Caco-2 (cell line): ENCODE measurements at places on chromosomes 3 and 15. TPM values are rescaled to one million over a fixed set of nuclear protein-coding genes. Genes with fewer than 3 reads are reported as not detected.

GRCh38 chr3:9020426-9020825, 57.2 kb upstream of the RAD18 start:
- H3K36me3 ChIP-seq: no peaks in the 10 kb centered on the region
- no peak overlapping the region for H3K4me3 ChIP-seq
- no peaks in the 10 kb centered on the region for H3K27me3 ChIP-seq

The CHST14 gene
- total RNA-seq: 17.0 and 19.6 TPM in 2 replicates

- H3K4me1 ChIP-seq: no peaks in the 10 kb centered on the region
- DNase-seq: peak; percentile 70
- no peak overlapping the region for H3K4me3 ChIP-seq
- H3K27ac ChIP-seq: no peak overlapping the region
- no peaks in the 10 kb centered on the region for H3K36me3 ChIP-seq
- no peaks in the 10 kb centered on the region for H3K27me3 ChIP-seq
Measured at GRCh38 chr3:51371943-51372557, 13.0 kb upstream of the MANF start.

The EFHB gene
- 0.39 and 1.4 TPM in 2 replicates for total RNA-seq

The ATP6V1A gene
- 93.0 and 96.4 TPM in 2 replicates for total RNA-seq

GRCh38 chr15:80431635-80432344, 27.6 kb downstream of the ARNT2 start:
- no peak overlapping the region for H3K4me3 ChIP-seq
- no peaks in the 10 kb centered on the region for H3K4me1 ChIP-seq
- no peaks in the 10 kb centered on the region for H3K27me3 ChIP-seq
- no peak overlapping the region for H3K27ac ChIP-seq
- DNase-seq: no peak

- H3K27ac ChIP-seq: no peak overlapping the region
- H3K4me1 ChIP-seq: no peaks in the 10 kb centered on the region
- no peak for DNase-seq
- no peaks in the 10 kb centered on the region for H3K36me3 ChIP-seq
- H3K27me3 ChIP-seq: no peaks in the 10 kb centered on the region
Measured at GRCh38 chr3:62527474-62527873, 154.1 kb upstream of the FEZF2 start.

- no peaks in the 10 kb centered on the region for H3K27me3 ChIP-seq
- no peak overlapping the region for H3K4me3 ChIP-seq
Measured at GRCh38 chr3:164779816-164780215, 298.5 kb downstream of the SI start.

The FOXB1 gene
- total RNA-seq: not detected in 2 replicates

The SEMA6D gene
- 0.18 and 0.67 TPM in 2 replicates for total RNA-seq

- no peaks in the 10 kb centered on the region for H3K4me1 ChIP-seq
- DNase-seq: no peak
- H3K36me3 ChIP-seq: no peaks in the 10 kb centered on the region
- H3K4me3 ChIP-seq: no peak overlapping the region
- no peak overlapping the region for H3K27ac ChIP-seq
Measured at GRCh38 chr3:70703305-70704102, 391.1 kb upstream of the MDFIC2 start.

The LRRC31 gene
- total RNA-seq: 0.64 and 0.70 TPM in 2 replicates

The P2RY13 gene
- not detected in 2 replicates for total RNA-seq

- DNase-seq: no peak
- H3K4me1 ChIP-seq: no peaks in the 10 kb centered on the region
- H3K36me3 ChIP-seq: no peaks in the 10 kb centered on the region
- no peaks in the 10 kb centered on the region for H3K27me3 ChIP-seq
Measured at GRCh38 chr15:91872356-91873137, 19.0 kb downstream of the SLCO3A1 start.

DNA sequence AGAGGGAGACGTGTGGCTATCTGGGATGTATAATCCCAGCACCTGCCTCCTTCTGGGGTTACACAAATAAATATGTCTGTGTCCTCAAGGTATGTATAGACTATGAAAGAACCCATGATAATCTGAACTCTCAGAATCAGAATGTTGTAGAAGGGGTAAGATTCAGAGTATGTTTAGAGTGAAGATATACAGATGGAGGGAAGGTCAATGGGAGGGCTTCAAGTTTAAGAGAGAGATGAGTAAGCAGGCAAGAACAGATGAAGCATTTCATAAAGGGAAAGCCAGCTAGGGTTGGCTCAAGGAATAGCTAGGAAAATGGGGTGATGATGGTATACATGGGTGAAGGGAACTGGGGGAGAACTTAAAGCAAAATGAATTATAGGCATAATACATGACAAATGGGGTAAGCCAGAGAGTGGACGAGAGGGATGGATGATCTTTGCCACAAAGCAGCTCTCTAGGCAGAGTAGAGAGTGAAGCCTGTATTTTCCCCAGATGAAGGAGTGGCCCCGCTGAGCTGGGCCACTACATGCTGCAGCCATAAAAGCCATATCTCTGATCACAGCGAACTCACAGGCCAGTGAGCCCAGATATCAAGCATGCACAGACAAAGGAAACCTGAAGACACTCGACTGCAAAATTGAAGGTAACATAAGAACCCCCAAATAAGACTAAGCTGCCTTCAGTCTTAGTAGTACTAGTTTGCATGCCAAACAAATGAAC, 15.9 kb upstream of the ZBTB38 start:
- H3K4me3 ChIP-seq: no peak overlapping the region
- H3K36me3 ChIP-seq: no peaks in the 10 kb centered on the region
- H3K27ac ChIP-seq: no peak overlapping the region
- no peaks in the 10 kb centered on the region for H3K4me1 ChIP-seq

The BFSP2 gene
- not detected in 2 replicates for total RNA-seq

The ACAD9 gene
- 60.0 and 60.7 TPM in 2 replicates for total RNA-seq

The AMT gene
- total RNA-seq: 1.6 and 2.5 TPM in 2 replicates

The TATDN2 gene
- total RNA-seq: 29.3 and 32.1 TPM in 2 replicates

GRCh38 chr15:42215913-42216829, 8.1 kb upstream of the VPS39 start:
- H3K27me3 ChIP-seq: no peaks in the 10 kb centered on the region
- no peak overlapping the region for H3K27ac ChIP-seq
- no peaks in the 10 kb centered on the region; the same call in 1 of the 2 replicates for H3K36me3 ChIP-seq
- DNase-seq: no peak

DNA sequence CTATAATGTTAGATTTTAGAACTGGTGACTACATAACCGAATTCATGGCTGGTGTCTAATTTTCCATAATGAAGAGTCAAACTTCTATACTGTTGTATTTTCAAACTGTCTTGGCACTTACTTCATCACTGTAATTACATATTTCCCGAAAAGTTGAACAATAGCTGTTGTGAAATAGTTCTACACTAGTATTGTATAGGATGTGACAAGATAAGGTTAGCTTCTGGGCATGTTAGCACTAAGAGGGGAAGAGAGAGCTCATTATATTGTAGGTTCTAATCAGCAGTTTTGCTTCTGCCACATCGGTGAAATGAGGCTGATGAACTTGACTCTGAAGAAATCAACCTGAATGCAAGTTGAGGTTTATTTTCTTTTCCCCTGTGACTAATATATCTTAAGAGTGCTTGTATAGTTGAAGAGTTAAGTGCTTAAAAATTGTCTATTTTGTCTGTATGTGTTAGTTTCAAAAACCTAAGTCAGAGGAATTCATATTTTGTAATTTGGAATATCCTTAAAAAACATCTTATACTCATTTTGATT, 8.9 kb downstream of the GYG1 start:
- H3K27ac ChIP-seq: no peak overlapping the region
- no peaks in the 10 kb centered on the region; the same call in 1 of the 2 replicates for H3K36me3 ChIP-seq
- H3K4me1 ChIP-seq: no peaks in the 10 kb centered on the region
- DNase-seq: no peak
- H3K27me3 ChIP-seq: no peaks in the 10 kb centered on the region

DNA sequence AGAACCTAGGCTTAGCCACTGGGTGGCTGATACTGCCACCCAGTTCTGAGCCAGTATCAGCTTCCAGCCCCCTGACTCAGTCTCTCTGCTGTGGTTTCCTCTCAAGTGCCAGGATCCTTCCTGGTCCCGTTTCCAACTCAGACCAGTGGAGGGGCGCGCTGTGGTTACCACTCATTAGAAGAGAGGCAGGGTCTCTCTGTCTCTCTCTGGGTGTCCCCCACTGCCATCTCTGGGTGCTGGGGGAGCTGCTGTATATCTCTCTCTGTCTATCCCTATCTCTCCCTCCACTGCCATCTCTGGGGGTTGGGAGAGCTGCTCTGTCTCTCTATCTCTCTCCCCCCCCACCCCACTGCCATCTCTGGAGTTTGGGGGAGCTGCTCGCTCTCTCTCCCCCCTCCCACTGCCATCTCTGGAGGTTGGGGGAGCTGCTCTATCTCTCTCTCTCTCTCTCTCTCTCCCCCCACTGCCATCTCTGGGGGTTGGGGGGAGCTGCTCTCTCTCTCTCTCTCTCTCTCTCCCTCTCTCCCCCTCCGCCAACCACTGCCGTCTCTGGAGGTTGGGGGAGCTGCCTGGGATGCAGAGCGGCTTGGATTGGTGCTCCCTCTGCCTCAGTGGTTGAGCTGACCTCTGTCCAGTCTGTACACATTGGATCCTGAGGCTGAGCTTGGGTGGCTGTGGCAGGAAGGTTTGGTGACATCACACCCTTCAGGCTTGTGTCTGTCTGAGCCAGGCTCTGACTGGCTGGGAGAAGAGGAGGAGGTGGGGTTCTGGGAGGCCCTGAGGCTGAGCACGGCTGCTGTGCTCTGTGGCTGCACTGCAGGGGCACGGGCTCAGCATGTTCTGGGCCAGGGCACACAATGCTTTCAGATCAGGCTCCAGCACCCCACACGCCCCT, 98.9 kb downstream of the APBA2 start:
- DNase-seq: no peak
- H3K4me1 ChIP-seq: no peaks in the 10 kb centered on the region
- no peak overlapping the region for H3K27ac ChIP-seq

The SERINC4 gene
- 0.21 and 0.23 TPM in 2 replicates for total RNA-seq

GRCh38 chr3:119551598-119551997, 7.8 kb downstream of the CD80 start:
- no peaks in the 10 kb centered on the region for H3K36me3 ChIP-seq
- H3K27me3 ChIP-seq: no peaks in the 10 kb centered on the region
- H3K4me1 ChIP-seq: no peaks in the 10 kb centered on the region
- H3K27ac ChIP-seq: no peak overlapping the region

The KLHL6 gene
- total RNA-seq: not detected in 2 replicates

GRCh38 chr3:52374173-52374572, 58.1 kb downstream of the DNAH1 start:
- H3K4me3 ChIP-seq: no peak overlapping the region
- H3K4me1 ChIP-seq: no peaks in the 10 kb centered on the region
- H3K36me3 ChIP-seq: no peaks in the 10 kb centered on the region
- no peaks in the 10 kb centered on the region for H3K27me3 ChIP-seq
- H3K27ac ChIP-seq: no peak overlapping the region

- no peak overlapping the region for H3K27ac ChIP-seq
- no peaks in the 10 kb centered on the region for H3K4me1 ChIP-seq
- DNase-seq: no peak
- H3K27me3 ChIP-seq: no peaks in the 10 kb centered on the region
- no peak overlapping the region for H3K4me3 ChIP-seq
Measured at GRCh38 chr3:9098716-9099675, 135.7 kb upstream of the RAD18 start.

The GPR27 gene
- total RNA-seq: 0.32 and 0.39 TPM in 2 replicates

The RTP3 gene
- not detected in 2 replicates for total RNA-seq

- no peak overlapping the region for H3K4me3 ChIP-seq
- no peaks in the 10 kb centered on the region for H3K36me3 ChIP-seq
- H3K27ac ChIP-seq: peak overlapping the region; percentile 69
- DNase-seq: no peak
Measured at GRCh38 chr3:179292450-179292849, 30.4 kb upstream of the ZNF639 start.

DNA sequence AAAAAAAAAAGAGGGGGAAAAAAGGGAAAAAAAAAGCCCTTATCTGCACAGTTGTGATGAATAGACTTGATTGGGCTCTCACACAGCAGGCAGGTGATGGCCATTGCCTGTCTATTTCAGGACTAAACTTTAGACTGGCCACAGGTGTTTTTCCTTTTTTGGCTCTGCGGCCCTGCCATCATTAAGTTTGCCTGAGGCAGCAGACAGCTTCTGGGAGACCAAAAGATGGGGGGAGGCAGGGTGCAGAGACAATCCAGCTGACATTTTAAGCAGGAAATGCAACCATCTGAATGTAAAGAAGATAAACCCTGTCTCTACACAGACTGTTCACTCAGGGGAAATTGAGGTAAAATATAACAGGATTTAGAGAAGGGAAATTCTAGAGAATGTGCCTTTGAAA, 295.0 kb upstream of the KCNH8 start:
- DNase-seq: no peak
- H3K27me3 ChIP-seq: no peaks in the 10 kb centered on the region
- no peaks in the 10 kb centered on the region for H3K36me3 ChIP-seq
- H3K4me3 ChIP-seq: no peak overlapping the region
- no peak overlapping the region for H3K27ac ChIP-seq

- no peak for DNase-seq
- peaks cover 14% of the 10 kb centered on the region for H3K4me1 ChIP-seq
- H3K36me3 ChIP-seq: no peaks in the 10 kb centered on the region; the same call in 1 of the 2 replicates
- H3K27ac ChIP-seq: no peak overlapping the region
Measured at GRCh38 chr15:100931143-100931890, 12.2 kb downstream of the LRRK1 start.

DNA sequence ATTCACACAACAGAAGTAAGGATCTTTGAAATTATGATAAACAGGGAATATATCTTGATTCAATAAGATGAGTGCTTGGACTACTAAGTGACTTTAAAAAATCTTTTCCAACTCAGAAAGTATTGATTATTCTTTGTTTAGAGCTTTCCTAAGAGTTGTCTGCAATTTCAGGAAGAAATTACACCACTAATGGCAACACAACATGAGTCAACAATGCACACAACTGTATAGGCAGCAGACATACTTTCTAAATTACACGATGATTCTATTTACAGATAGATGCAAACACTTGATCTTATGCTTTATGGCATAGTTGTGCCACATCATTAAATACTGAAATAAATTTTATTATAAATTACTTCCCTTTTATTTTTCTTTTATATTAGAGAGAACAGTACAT, 4.4 kb downstream of the NAA50 start:
- no peak for DNase-seq
- H3K36me3 ChIP-seq: no peaks in the 10 kb centered on the region
- H3K4me1 ChIP-seq: 0 out of 2 replicates have a peak, but pooled peaks cover 6% of the 10 kb centered on the region

- peaks cover 3% of the 10 kb centered on the region; the same call in 1 of the 2 replicates for H3K4me1 ChIP-seq
- H3K27ac ChIP-seq: peak overlapping the region; percentile 10
- H3K27me3 ChIP-seq: no peaks in the 10 kb centered on the region
- no peak for DNase-seq
- no peaks in the 10 kb centered on the region for H3K36me3 ChIP-seq
Measured at GRCh38 chr15:55707951-55708350, 35.0 kb downstream of the PRTG start.

DNA sequence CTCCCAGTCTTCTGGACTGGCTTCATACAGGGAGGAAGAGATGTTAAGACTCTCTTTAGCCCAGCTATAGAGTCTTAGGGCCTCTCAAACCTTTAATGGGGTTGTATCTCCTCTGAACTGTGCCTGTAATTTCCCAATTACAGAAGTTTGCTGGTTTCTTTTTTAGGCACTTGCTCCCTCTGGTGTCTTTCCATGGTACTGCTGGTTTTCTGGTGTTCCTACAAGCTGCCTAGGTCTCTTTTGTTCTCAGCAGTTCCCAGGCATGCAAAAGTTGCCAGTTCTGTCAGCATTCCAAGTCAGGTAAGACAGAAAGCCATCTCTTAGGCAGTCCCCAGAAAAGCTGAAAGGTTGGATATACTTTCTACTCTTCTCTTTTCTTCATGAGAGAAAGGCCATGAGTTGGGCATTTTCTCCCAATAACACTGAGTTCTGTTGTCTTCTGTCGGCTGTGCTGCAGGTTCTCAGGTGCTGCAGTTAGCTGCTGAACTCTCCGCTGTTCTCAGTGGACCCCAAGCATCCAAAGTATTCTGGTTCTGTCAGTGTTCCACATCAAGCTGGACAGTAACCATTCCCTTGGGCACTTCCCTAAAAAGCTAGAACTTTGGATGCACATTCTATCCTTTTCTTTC, 54.4 kb upstream of the EHHADH start:
- 0 out of 2 replicates have a peak, but pooled peaks cover 5% of the 10 kb centered on the region for H3K4me1 ChIP-seq
- no peaks in the 10 kb centered on the region for H3K27me3 ChIP-seq
- peak; percentile 59 for DNase-seq
